ENCODE measurements at places on chromosomes 2 and 18.

- no peak for DNase-seq
These were observed 1.5 kb downstream of the INO80D start for GRCh38 chr2:206084439-206084869.

DNA sequence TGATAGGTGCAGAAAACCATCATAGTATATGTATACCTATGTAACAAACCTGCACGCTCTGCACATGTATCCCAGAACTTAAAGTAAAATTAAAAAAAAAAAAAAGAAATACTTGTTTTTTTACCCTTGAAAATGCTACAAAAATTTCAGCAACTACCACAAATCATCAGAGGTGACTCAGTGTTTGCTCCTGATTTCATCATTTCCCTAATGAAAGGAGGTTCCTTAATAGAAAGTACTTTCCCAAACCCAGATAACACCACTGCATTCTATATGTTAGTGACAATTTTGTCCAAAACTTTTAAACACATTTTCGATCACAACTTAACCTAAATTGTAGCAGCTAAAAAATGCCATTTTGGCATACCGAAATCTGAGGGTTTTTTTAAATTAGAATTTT is 163.3 kb downstream of the SLC39A10 start:
- no peak for DNase-seq

DNA sequence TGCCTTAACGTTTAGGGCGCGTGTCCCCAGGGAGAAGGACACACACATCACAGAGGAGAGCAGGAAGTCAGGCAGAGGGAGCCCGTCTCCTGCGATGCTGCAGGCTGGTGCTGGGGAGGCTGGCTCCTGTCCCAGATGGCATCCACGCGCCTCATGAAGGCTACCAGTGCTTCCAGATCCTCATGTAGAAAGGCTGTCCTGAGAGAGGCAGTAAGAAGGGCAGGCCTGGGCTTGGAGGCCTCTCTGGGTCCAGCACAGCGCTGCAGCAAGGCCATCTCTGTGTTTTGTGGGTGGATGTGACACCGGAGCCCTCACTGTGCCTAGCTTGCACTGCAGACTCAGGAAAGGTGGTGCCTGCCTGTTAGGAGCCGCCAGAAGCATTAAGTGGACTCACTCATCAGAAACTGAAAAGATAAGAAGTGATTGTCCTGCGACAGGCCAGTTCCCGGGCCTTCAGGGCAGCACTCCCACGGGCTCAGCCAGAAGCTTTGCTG is 62.7 kb downstream of the FAM168B start:
- DNase-seq, result no peak

GRCh38 chr2:27379836-27380625 is 503 bp downstream of the ZNF513 start:
- DNase-seq, result no peak

DNA sequence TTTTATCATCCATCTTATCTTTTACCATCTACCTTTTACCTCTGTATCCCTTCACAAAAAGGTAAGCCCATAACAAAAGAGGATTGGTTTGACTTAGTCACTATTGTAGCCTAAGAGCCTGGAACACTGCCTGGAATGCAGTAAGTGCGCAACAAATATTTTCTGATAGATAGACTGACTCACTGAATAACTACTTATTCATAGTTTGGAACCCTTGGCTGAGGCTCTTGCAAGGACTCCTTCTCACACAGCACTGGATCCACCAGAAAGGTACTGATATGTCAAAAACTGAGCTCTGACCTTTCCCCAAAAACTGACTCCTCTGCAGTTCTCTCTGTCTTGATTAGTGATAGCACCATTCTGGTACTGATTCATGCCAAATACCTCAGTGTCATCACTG is 426.7 kb downstream of the SETBP1 start:
- DNase-seq, result no peak

DNA sequence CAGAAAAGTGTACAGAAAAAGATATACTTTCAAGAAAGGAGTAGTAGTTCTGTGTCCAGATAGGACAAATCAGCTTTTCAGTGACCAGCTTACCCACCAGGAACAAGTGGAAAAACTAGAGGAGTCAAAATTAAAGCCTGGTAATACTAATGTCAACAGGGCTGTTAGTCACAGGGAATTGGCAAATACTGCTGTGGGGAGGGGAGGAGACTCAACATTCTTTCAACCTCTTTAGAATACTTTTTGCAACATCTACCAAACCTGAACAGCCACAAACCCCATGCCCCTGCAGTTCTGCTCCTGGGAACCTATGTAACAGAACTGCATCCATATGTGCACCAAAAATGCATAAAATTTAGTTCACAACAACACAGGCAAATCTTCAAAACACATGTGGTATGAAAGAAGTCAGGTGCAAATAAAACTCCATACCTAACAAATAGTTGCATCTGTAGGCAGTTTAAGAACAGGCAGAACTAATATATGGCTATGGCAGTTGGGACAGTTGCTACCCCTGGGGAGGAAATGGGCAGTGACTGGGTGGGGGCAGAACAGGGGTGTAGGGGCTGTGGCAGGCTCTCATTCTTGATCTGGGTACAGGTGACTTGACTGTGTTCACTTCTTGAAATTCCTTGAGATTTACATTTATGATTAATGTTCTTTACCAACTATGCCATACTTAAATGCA is 9.7 kb downstream of the CMPK2 start:
- no peak for DNase-seq

Data from T-helper 2 cell (primary cell).